ENCODE measurements at places on chromosomes 16 and 17. TPM values are rescaled to one million over a fixed set of nuclear protein-coding genes. Genes with fewer than 3 reads are reported as not detected.
A peak's percentile ranks its signal among the peaks of the same experiment; 100 is the strongest.

GRCh38 chr16:85988306-85988705, 89.3 kb downstream of the IRF8 start:
- no peak for DNase-seq

GRCh38 chr17:80940171-80941123, 51.2 kb upstream of the CHMP6 start:
- no peak for DNase-seq

DNA sequence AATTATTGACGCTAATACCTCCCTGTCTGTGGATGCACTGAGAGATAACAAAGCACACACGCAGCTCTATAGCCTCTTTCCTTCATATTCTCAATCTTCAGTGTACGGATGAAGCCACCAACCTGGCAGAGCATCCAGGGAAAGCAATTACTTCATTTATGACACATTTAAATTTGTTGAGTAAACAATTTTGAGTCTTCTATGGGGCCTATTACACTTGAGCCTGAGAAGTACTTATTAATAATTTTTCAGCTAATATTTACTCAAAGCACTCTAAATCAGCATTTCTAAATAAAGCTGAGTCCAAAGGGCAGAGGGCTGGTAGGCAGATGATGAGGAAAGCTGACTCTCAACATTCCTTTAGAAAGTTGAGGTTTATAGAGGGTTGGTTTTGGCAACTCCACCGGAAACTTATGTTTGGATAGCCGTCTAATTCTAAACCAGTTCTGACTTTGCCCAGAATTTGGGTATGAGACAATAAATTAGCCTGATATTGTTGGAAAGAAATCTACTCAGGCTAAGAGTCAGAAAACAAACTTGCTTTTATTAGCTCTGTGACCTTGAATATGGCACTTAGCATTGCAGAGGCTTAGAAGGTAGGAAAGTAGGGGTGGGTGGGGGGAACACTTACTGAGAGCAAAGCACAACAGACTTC, 643.5 kb downstream of the CDH11 start:
- DNase-seq, result peak; percentile 48

- DNase-seq, result no peak
Measured at GRCh38 chr17:78108726-78109488, 19.6 kb downstream of the TMC6 start.

GRCh38 chr17:8189041-8189710, 804 bp downstream of the BORCS6 start:
- DNase-seq, result no peak

- no peak for DNase-seq
Measured at GRCh38 chr16:81544261-81544660, 99.7 kb downstream of the CMIP start.

GRCh38 chr17:8153525-8153956, 1.3 kb upstream of the PER1 start:
- DNase-seq, result peak; percentile 93

- peak; percentile 4 for DNase-seq
Measured at GRCh38 chr17:49434821-49435670, 20.4 kb upstream of the PHB1 start.

GRCh38 chr17:48483471-48484131, 47.2 kb downstream of the HOXB1 start:
- DNase-seq, result no peak

- no peak for DNase-seq
Measured at GRCh38 chr16:533391-534123, 6.0 kb downstream of the CAPN15 start.

The P3H4 gene
- total RNA-seq, result 59.4 TPM

The LPCAT2 gene
- 46.5 TPM for total RNA-seq

The CNGB1 gene
- total RNA-seq, result 0.11 TPM

The PLA2G10 gene
- not detected for total RNA-seq

DNA sequence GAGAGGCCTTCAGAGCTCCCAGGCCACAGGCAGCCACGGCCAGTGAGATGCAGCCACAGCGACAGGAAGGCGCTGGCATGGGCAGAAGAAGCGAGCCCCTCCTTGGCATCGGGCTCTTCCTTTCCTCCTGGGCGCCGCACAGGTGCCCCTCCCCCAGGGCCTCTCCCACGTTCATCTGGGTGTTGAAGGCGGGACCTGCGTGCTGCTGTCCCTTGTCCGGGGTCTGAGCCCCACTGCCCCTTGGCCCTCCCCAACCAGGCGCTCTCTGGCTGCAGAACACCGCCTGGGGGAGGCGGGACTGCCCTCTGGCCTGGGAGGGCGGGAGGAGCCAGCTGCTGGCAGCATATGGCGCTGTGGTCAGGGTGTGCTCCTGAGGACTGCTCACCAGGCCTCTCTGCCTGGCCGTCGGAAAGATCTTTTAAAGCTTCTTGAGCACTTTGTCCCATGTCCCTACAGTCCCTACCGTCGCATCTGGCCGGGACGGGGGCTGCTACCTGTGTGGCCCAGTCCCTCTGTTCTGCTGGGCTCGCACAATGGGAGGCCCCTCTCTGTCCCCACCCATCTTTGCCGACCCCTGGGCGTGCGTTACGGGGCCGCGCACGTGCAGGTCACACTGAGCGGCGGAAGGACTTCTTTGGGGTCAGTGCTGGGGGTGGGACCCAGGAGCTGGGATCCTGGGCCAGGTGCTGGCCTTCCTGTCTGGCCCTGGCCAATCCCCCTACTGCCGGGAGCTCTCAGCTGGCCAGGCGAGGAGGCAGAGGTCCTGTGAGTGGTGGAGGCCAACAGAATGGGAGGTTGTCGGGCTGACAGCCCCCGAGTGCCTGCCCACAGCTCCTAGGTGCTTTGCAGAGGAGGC, 1.7 kb downstream of the SLC25A10 start:
- DNase-seq, result no peak

DNA sequence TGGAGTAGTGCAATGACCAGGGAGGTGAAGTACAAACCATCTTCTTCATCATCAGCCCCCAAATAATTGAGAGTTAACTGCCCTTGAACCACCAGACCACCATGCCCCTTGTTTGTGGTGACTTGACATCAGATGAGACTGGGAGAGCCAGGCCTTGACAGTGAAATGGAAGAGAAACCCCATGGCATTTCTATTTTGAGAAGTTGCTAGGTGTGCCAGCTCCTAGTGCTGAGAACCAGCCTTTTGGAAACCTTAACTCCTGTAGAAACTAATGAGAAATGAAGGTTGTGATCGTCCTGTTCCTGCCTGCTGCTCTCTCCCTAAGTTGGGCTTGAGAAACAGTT, 2.8 kb downstream of the TMEM94 start:
- no peak for DNase-seq

All from pulmonary artery endothelial cell (primary cell).